ENCODE measurements at places on chromosomes 7 and 10. TPM values are rescaled to one million over a fixed set of nuclear protein-coding genes. Genes with fewer than 3 reads are reported as not detected.

The OR6V1 gene
- not detected for total RNA-seq

The IFIT1B gene
- not detected for total RNA-seq

The C10orf53 gene
- not detected for total RNA-seq

The PLCE1 gene
- 2.5 TPM for total RNA-seq

The RINT1 gene
- total RNA-seq: 24.9 TPM

The TACC2 gene
- 15.7 TPM for total RNA-seq
